ENCODE measurements at places on chromosomes 7 and 10.

- no peak for DNase-seq
These were observed 95.3 kb upstream of the MAGI2 start for GRCh38 chr7:79548727-79549126.

GRCh38 chr7:127946847-127947246 lies 84.4 kb downstream of the LRRC4 start:
- no peak for DNase-seq

- no peak for DNase-seq
These were observed 6.2 kb downstream of the ATP6V0E2 start for GRCh38 chr7:149879766-149880637.

GRCh38 chr10:129888784-129889616 lies 75.1 kb downstream of the EBF3 start:
- no peak for DNase-seq

- DNase-seq, result no peak
These were observed 70.2 kb downstream of the HTR7 start for GRCh38 chr10:90787393-90788198.

DNA sequence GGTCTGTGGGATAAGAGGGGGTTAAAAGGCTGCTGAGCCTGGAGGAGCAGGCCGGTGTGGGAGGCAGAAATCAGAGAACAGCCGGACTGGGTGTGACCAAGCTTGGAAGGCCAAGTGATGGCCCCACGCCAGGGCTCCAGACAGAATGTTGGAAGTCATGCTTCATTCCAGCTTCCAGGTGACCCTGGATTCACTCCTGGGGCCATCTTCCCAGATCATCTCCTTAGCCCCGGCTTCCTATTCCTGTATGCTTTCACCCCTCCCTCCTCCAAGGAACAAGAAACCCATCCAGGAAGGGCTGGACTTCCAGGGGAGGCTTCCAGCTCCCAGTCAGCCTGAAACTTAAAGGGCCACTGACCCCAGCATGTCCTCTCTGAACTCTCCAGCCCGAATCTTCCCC lies 1.0 kb downstream of the INMT start:
- DNase-seq, result no peak

DNA sequence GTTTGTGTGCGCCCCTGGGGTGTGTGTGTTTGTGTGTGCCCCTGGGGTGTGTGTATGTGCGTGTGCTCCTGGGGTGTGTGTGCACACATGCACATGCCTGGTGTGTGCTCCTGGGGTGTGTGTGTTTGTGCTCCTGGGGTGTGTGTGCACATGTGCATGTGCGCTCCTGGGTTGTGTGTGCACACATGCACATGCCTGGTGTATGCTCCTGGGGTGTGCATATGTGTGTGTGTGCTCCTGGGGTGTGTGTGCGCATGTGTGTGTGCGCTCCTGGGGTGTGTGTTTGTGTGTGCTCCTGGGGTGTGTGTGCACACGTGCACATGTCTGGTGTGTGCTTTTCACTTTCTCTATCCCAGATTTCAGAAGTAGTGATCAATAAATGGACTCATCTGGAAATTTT lies 321.0 kb downstream of the WDR37 start:
- DNase-seq, result no peak

GRCh38 chr10:71278691-71279588 lies 40.1 kb upstream of the SLC29A3 start:
- no peak for DNase-seq

GRCh38 chr10:131621784-131622624 lies 278.8 kb upstream of the PPP2R2D start:
- no peak for DNase-seq

GRCh38 chr10:21505711-21506278 lies 19.7 kb downstream of the SKIDA1 start:
- no peak for DNase-seq

DNA sequence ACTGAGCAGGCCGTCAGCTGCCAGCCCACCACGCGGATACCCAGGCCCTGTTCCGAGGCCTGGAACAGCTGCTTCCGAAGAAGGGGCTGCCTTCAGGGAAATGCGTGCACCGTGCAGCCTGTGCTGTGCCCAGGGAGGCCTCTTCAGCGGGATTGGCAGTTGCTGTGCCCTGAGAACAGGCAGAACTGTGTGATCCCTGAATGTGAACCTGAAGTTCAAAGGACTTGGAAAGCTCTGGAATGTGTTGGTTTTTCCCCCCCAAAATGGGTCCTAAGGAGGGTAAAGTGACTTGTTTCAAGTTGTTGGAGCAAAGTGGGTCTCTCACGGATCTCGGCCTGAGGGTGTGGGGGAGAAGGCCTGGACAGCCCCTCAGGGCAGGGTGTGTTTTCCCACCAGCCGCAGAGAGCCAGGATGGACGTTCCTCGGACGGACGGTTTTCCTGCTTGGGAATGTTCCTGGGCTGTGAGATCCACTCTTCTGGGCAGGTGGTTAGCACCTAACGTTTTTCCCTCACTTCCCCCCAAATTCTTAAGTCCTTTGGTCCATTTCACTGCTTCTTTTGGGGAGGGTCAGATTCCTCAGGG lies 2.1 kb downstream of the SPRN start:
- DNase-seq, result no peak

DNA sequence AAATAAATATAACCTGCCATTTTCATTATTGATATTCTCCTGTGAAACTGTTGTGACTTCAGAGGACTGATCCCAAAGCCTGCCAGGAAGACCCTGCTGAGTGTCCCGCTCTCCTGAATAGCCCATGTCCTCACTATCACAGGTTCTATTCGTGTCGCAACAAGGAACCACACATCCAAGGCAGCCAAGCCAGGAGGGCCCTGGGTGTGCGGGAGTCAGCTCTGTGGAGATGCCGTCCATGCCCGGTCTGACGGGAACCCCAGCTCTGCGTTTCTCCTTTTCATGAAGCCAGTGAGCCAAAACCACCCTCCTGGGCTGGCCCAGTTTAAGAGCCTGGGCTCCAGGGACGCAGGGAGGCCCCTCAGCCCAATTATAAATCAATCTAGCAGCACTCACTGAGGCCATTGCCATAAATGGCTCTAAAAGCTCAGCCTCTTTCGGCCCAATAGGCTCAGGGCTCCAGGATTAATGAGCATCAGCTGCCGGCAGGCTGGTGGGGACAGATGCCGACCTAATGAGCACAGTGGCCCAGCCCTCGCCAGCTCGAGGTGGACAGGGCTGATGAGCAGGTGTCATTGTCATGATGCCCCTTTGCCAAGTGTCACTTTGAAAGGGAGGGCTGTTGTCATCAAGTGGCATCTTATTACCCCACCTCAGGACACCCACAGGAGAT lies 177.9 kb downstream of the PLXNA4 start:
- DNase-seq, result no peak

GRCh38 chr10:71746344-71747037 lies 26.8 kb downstream of the VSIR start:
- no peak for DNase-seq

GRCh38 chr10:51008346-51008745 lies 65.9 kb upstream of the PRKG1 start:
- no peak for DNase-seq

- DNase-seq, result no peak
These were observed 507 bp downstream of the SAR1A start for GRCh38 chr10:70169649-70170364.
